Activated naive CD8-positive, alpha-beta T cell treated with anti-CD3 and anti-CD28 coated beads, Interleukin-2, amount 50 U/mL, for 24 hours (primary cell): ENCODE measurements at places on chromosomes 2 and 18.
A peak's percentile ranks its signal among the peaks of the same experiment; 100 is the strongest.

DNA sequence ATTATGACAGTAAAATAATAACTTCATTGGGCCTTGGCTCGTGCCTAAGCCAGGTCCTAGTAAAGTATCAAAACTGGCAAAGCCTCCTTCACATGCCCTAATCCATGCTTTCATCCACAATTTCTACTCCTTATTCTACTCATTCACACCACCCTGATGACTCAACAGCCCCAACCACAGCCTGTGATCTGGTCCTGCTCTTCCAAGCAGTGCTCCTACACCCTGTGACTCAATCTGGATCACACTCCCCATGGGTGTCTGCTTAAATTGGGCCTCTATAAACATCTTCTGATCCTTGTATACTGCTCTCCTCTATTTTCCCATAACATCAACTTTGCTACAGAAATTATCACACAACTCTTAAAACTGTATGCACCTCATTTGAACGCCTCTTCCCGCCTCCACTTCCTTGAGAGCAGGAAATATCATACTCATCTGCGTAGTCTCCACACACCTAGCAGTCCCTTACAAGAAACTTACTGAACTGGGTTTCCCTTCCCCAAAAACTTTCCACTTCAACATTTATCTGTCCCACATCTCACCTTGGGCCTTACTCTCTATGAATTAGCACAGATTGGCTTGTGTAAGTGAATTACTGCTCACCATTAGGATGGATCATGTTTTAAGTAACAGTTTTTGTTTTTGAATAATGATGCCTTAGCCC is 15.9 kb downstream of the GTF3C3 start:
- DNase-seq: peak; percentile 32

- DNase-seq: no peak
These were observed 302.0 kb downstream of the NCKAP5 start for GRCh38 chr2:133266041-133266925.

- DNase-seq: no peak
These were observed 67.4 kb downstream of the SH3YL1 start for GRCh38 chr2:196406-196805.

DNA sequence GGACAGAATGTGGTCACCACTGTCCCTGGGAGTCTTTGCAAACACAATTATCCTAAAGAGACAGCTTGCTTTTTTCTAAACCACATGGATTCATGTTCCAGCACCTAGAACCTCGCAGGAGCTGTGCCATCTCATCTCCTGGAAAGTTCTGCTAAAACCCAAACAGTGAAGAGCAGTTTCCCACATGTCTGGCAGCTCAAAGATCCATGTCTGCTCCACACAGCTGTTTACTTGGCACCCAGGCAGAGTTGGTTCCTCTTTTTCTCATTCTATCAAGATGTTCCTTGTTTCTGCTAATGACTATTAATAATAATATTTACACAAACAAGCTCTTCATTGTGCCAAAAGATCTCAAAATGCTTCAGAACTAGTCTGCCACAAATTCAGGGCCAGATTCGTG is 30.1 kb upstream of the PID1 start:
- no peak for DNase-seq

DNA sequence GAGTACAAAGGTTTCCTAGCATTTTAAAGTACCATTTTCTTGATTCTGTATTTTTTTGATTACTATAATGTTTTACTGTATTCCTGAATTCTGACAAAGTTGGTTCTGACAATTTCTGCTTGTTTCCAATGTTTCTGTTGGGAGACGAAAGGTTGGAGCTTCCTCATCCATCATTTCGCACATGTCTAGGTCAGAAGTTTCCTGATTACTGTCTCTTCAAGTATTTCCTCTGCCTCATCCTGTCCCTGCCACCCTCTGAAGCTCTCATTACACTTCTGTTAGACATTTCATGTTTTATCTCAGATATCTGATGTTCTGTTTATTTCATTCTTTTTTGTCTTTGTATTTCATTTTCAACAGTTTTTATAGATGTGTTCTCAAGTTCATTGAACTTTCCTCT is 895.8 kb downstream of the TSN start:
- DNase-seq: no peak

- no peak for DNase-seq
These were observed 104.9 kb downstream of the SPTBN1 start for GRCh38 chr2:54561010-54561409.

- no peak for DNase-seq
These were observed 223.6 kb upstream of the GULP1 start for GRCh38 chr2:188068093-188068492.

DNA sequence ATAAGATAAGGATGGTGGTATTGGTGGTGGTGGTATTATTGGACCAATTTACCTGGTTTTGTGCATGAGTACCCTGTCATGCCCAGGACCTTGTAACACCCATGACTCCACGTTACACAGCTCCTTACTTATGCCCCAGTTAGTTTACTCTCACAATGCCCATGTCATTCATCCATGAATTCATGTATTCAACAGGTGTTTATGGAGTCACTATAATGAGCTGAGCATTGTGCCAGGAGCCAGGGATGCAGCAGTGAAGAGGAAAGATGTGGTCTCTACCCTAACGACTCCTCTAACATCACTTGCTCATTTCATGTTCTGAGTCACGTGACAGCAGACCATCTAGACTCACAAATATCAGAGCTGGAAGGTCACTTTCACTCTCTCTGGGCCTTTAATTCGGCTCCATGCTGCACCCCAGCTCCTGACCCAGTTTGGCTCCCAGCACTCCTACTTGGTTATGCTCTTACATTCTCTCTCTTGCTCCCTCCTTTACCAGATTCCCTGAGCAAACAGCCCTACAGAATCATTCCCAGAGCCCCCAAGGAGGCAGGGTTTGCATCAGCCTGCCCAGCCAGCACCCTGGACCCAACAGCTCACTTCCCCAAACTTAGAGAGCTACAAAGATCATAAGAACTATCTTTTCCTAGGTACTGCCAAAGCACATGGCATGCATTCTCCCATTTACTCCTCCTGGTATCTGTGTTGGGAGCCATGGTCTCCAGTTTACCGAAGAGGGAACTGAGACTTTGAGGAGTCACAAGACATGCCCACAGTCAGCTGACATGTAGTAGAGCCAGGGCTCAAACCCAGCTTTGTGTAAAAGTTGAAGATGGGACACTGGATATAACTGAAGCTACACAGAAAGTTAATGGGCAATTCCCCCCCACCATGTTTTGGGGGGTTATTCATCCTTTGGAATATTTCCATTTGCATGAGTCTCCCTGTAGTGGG is 449.9 kb downstream of the LRATD1 start:
- DNase-seq: no peak

- no peak for DNase-seq
These were observed 63.1 kb downstream of the METTL4 start for GRCh38 chr18:2508155-2508554.

DNA sequence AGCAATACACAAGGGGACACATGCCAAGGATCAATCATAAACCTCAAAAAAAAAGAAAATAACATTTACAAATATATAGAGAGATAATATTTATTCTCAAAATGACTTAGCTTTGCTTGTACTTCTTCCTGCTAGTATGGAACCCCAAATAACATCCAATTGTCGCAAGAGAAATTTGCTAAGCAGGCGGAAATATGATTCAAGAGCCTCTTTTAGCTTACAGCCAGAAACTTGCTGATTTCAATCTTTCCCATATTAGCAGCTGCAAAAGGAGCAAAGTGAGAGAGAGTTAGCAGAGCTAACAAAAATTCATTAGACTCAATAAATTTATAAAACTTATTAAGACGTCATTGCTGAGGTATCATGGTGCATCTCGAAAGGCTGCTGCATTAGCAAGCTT is 294.9 kb downstream of the FSIP2 start:
- DNase-seq: no peak

DNA sequence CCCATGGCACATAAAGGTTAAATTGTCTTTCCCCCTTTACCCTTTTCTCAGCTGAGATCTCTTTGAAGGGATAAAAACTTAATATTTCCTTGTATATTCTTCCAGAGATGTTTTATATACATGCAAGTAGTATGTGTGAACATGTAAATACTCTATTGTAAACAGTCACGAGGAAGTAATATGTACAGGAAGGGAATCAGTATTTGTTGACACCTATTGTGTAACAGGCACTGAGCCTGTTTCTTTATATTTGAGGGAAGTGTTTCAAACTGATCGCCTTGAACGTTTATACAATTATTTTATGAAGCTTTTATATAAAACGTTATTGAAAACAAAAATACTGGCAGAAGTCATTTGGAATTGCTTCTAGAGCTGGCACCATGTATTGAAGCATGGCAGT is 13.2 kb downstream of the RALBP1 start:
- no peak for DNase-seq

GRCh38 chr2:151491496-151491895 is 81.8 kb downstream of the RIF1 start:
- DNase-seq: no peak

DNA sequence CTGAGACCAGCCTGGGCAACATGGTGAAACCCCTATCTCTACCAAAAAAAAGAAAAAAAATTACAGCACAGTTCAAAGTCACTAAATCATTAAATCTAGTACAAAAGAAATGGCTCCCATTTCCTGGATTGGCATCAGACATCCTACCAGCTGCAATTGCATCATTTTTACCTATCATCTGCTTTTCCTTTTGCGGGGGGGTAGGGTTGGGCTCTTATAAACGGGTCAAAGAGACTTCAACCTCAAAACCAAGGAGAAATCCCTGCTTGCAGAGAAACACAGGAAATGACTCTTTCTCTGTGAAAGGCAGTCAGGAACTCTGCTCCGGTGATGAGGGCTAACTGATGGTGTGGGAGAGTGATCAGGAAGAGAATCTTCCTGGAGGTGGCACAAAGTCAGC is 45.3 kb upstream of the RFX8 start:
- no peak for DNase-seq

DNA sequence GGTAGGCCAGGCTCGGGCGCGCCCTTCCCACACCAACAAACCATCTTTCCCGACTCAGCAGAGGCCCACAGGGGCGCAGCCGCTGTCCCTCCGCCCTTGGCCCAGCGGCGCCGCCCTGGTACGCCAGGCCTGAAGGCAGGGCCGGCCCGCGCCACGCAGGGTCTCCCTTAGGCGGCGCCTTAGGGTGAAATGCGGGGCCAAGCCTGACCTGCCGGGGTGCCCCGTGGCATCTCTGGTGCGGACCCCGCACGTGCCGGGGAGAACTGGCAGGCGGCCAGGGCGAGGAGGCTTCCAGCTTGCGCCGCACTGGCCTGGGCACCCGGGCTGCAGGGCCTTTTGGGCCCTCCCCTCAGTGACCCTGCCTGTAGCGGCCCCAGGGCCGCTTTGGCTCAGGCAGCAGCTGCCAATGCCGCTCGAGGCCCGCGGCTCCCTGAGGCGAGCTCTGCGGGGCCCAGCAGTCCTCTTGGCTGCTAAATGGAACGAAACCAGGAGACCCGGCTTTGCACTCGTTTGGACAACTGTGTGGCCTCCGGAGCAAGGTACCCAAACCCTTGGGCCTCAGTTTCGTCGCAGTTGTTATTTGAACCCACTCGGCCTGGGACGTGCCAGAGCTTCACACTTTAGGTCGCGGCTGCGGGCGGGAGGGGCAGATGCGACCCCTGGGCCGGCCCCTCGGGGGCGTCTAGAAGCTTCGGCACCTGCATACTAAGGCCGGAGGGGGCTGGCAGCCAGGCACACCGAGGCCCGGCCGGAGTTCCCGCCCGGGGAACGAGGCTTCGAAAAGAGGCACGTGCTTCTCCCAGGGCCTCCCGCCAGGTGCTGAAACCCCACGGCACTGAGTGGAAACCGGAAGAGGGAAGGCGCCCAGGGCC is 8.5 kb downstream of the OTX1 start:
- DNase-seq: peak; percentile 5

DNA sequence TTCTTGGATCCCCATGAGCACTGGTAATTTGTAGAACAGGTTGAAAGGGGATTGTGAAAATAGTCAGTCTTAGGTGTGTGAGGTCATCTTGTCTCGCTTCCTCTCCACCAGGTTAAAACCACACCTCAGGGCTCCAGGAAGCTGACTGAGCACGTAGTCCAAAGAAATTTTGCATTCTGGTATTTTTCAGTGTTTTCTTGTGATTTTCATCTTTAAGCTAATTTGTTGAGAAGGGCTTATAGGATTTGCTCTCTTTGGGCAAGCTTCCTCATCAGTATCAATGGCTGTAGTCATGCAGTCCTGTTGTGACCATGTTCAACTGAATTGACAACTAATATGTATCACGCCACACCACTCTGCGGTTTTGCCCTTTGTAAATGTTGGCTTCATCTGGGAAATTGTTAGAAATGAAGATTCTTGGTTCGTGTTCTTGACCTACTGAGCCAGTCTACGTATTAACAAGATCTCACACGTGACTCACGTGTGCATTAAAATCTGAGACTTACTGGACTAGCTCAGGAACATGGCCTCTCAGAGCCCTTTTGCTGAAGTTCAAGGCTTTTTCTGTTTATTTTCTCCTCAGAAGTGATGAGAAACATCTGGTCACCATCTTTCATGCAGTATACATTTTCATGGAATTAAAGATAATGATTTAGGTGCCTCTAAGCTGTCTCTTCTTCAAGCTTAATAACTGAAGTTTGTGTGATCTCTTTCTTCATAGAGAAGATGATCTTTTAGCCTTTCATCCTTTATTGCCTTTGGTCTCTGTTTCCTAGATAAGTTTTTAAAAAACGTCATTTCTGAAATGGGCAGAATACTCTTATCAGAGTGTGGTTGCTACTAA is 32.8 kb downstream of the FMNL2 start:
- DNase-seq: no peak

DNA sequence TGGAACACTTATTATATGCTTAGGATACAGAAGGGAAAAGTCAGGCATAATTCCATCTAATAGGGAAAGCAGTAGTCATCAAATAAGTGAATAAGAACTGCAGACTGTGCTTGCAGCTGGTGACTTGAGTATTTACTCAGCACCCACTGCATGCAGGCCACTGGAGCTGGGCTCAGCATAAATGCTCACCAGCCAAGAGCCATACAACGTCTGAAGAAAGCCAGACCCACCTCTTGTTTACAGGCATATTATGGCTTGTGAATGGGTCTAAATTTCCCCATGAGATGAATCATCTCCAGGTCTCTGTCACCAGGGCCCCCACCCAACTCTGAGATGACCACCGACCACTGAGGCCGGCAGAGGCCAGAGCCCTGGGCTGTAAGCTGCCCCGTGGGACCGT is 123.8 kb upstream of the PKDCC start:
- DNase-seq: no peak

DNA sequence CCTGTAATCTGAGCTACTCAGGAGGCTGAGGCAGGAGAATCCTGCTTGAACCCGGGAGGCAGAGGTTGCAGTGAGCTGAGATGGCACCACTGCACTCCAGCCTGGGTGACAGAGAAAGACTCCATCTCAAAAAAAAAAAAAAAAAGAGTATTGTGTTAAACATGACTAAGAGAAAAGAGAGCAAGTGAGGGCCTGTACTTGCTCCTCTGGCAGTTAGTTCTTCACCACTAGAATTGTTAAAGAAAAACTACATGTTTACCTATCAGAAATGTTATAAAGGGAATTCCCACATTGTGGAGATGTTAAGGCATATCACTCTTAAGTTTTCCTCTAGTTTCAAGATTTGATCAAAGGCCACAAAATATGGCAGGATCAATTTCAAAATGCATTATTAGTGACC is 75.4 kb upstream of the LRATD1 start:
- DNase-seq: no peak
